ENCODE measurements at places on chromosomes 5 and 9.

DNA sequence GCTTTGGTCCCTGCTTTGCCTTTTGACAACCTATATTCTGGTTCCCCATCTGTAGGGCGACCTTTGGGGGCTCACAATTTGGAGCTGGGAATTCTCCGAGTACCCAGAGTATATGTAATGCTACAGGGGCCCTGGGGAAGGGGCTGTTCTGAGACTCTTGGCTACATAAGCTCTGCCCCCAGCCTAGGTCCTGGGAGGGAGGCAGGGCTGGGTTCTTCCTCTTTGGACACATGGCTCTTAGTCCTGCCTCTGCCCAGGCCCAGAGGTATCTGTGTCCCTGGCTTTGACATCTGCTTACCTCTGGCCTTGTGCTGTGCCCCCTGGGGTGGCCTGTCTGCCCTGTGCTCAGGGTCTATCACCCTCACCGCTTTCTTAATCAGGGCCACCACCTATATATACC lies 181.6 kb downstream of the CACNA1B start:
- DNase-seq, result no peak

DNA sequence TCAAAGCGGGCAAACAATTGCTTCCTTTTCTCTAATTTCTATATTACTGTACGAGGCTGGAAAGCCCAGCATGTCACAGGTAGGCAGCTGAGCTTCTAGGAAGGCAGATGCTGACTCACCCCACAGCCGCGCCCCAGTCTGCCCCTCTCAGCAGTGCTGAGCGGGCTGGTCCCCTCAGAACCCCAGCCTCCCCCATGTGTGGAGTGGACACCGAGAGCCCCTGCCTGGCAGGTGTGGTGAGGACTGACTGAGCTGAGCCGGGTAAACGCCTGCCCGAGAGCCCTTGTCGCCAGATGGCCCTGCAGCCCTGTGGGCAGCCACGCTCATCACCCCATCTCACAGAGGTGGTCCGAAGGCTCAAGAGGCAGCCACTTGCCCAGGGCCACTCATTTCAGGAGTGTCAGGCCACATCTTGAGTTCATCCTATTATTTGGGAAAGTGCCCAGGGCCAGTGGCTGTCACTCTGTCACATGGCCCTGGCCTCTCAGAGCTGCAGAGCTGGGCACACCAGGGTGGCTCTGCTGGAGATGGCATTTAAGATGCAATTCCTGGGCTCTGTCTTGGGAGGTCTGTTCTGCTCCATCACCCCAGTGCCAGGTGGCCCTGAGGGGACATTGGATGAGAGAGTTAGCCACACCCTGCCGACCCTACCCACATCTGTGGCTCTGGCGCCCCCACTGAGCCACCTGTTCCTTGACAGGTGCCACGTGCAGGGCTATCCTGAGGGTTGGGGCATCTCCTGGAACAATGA lies 12.4 kb downstream of the CARD19 start:
- peak; percentile 34 for DNase-seq

GRCh38 chr9:133879615-133880014 lies 112.5 kb downstream of the VAV2 start:
- DNase-seq, result no peak

DNA sequence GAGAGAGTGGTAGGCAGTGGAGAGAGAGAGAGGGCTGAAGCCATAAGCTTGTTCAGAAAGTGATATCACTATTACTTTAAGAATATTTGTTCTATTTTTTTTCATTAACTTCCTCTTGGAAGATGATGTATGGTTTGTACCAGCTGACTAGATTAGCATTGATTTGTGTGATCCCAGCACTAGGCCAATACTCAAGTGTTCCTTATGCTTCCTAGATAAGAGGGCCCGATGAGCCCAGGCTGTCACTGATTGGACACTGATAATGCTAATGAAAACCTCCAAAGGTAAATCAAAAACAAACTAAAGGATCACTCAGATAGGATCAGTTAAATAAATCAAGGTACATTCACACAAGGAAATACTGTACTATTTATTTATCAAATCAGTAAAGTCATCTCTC lies 52.7 kb upstream of the OTULINL start:
- DNase-seq, result no peak

DNA sequence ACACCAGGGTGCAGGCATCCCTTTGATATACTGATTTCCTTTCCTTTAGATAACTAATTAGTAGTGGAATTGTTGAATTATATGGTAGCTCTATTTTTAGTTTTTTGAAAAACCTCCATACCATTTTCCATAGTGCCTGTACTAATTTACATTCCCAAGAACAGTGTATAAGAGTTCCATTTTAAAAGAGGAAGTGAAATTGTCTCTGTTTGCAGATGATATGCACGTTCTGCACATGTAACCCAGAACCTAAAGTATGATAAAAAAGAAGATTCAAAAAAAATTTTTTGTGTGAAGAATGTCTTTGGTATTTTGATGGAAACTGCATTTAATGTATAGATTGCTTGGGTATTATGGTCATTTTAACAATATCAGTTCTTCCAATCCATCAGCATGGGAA lies 424.0 kb upstream of the CCNH start:
- DNase-seq, result no peak

- peak; percentile 71 for DNase-seq
Measured at GRCh38 chr9:133440874-133441273, 18.7 kb downstream of the ADAMTS13 start.

DNA sequence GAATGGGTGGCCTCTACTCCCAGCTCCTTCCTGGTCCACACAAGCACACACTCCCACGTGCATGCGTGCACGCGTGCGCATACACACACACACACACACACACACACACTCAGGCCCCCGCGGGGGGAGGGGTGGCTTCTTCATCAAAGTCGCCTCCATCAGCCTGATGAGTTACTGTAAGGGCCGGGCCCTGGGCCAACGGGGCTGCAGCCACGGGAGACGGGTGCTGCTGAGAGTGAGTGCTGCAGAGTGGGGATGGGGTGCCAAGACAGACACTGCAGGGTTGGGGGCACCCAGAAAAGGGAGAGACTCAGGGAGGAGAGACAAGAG lies 18.1 kb downstream of the CNTFR start:
- no peak for DNase-seq

DNA sequence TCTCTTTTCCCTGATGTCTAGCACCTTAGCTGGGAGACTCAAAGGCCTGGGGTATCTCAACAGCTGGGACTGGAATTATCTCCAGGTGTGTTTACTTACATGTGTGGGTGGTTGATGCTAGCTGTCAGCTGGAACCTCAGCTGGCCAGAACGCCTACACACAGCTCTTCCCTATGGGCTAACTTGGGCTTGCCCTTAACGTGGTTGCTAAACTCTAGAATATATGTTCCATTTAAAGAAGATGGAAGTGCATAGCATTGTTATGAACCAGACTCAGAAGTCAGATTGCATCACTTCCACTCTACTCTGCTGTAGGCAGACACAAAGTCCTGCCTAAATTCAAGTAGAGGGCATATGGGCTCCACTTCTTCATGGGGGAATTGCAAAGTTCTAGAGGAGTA lies 29.3 kb downstream of the SGCD start:
- peak; percentile 5 for DNase-seq

DNA sequence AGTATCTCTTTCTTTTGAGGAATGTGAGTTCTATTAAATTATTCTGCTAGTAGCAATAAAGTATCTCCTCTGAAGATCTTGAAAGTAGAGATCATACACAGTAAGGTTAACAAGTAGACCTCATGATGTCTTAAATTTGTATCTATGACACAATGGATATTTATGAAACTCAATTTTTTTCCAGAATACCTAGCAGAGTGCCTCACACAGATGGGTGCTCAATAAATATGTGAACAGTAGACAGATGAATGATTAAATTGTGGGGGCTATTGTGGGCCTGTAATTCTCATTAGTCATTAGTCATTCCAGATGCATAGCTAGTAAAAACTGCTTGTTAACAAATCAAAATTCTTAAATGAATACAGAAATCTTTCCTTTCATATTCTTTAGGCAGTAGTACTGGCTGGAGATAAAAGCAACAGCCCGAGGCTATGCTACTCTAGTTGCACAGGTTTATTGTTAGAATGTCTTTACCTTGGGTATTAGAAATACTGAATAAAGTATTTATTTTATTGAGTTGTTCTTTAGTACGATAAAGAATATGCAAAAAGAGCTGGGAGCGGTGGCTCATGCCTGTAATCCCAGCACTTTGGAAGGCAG lies 22.0 kb downstream of the CHD1 start:
- DNase-seq, result no peak

DNA sequence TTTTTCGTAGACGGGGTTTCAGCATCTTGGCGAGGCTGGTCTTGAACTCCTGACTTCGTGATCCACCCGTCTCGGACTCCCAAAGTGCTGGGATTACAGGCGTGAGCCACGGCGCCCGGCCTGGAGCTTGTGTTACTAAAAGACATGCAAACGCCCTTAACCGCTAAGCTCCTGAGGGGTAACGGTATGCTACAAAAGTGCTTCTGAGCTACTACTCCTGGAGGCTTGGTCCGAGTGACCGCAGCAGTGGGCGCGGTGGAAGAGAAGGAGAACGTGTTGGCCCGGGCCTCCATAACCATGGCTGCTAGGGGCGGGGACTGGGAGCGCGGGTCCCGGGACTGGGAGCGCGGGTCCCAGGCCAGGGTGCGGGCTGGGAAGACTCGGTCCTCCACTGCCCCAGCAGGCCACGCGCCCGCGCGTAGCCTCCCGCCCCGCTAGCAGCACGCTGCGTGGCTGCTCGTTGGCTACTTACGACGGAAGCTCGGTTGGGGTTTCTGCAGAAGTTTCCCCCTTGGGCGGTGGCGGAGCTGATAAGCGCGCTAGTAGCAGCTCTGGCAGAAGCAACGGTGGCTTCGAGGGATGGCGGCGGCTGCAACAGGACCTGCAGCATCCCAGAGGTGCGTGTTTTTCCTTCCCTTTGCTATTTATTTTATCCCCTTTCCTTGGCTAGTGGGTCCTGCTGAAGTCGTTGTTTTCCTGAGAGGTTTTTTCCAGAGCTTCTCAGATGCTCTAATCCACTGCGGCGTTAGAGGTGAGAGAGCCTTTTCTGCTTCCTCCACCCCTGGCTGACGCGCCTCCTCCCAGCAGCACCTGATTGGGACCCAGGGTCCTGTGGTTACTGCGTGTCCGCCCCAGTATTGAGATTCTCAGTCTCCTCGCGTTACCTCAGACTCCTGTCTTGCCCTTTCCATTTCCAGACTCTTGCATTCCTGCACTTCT lies 69.2 kb upstream of the CCDC180 start:
- DNase-seq, result peak; percentile 75

- DNase-seq, result no peak
Measured at GRCh38 chr5:151630088-151630487, 39.0 kb upstream of the FAT2 start.

DNA sequence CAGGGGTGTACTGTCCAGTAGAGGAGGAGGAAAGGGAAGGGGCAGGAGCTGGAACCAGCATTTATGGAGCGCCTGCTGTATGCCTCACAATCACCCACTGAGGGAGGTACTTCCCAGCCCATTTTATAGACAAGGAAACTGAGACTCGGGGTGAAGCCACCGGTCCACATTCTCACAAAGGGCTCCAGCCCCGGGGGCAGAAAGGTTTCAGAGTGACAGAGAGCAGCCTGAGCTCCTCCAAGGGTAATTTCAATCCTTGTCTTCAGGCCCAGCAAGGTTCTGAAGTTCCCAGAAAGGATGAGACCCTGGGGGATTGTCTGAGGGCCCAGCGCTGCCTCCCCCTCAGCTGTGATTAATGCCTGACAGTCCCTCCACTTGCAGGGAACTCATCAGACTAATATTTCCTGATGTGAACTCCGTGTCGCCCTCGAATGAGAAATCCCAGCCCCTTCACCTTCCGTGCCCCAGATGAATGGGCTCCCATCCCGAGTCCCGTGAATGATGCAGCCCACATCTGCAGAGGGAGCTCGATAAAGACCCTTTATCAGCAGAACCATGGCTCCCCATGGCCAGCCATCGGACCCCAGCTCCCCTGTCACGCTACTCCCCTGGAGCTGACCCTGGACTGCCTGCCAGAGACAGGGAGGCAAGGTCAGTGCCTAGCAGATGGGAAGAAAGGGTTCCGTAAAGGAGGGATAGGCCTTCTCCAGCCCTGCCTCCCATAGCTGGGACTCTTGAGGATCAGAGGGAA lies 32.1 kb upstream of the MVB12B start:
- DNase-seq, result no peak

DNA sequence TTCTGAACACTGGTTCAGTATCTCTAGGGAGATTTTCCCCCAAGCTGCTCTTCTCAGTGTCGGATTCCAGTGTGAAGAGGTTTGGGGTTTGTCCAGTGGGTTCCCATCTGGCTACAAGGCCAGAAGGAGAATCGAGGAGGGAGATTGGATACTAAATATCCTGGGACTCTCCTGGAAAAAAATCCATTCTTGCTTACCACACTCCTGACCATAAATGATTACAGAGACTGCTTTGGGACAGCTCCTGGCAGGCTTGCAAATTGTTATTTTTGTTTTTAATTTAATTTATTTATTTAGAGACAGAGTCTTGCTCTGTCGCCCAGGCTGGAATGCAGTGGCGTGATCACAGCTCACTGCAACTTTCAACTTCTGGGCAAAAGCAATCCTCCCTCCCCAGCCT lies 4.7 kb upstream of the SUSD1 start:
- no peak for DNase-seq

Measured in GM12865 (cell line).